Uterine smooth muscle cell (primary cell): ENCODE measurements at places on chromosomes 6 and 20. TPM values are rescaled to one million over a fixed set of nuclear protein-coding genes. Genes with fewer than 3 reads are reported as not detected.

Gene PROCR
- total RNA-seq: 67.1 and 101 TPM in 2 replicates

Gene IL20RA
- total RNA-seq: 0.50 and 1.00 TPM in 2 replicates

Gene HLA-G
- not detected in 2 replicates for total RNA-seq

Gene LAMA4
- total RNA-seq: 105 and 276 TPM in 2 replicates

Gene ZNF391
- 1.7 and 3.0 TPM in 2 replicates for total RNA-seq

Gene MAFB
- total RNA-seq: 0.33 and 0.75 TPM in 2 replicates

Gene SLC17A1
- not detected in 2 replicates for total RNA-seq

Gene KCNK15
- total RNA-seq: 0.22 and 1.6 TPM in 2 replicates

Gene CD24
- total RNA-seq: 0.66 and 1.2 TPM in 2 replicates

Gene MCHR2
- not detected in 2 replicates for total RNA-seq

Gene FAM162B
- 6.5 and 14.1 TPM in 2 replicates for total RNA-seq

Gene PLN
- total RNA-seq: 0.11 and 2.2 TPM in 2 replicates

Gene NNAT
- 1.2 and 1.8 TPM in 2 replicates for total RNA-seq

Gene ECT2L
- total RNA-seq: 0.12 TPM in 1 of 2 replicates, not detected in the other

Gene FHL5
- total RNA-seq: not detected in 2 replicates
